ENCODE measurements at places on chromosomes 1 and 21.

GRCh38 chr1:53421208-53421607 is 38.0 kb upstream of the DMRTB1 start:
- no peak for DNase-seq

GRCh38 chr21:43879348-43880110 is 14.5 kb downstream of the AGPAT3 start:
- DNase-seq: no peak

DNA sequence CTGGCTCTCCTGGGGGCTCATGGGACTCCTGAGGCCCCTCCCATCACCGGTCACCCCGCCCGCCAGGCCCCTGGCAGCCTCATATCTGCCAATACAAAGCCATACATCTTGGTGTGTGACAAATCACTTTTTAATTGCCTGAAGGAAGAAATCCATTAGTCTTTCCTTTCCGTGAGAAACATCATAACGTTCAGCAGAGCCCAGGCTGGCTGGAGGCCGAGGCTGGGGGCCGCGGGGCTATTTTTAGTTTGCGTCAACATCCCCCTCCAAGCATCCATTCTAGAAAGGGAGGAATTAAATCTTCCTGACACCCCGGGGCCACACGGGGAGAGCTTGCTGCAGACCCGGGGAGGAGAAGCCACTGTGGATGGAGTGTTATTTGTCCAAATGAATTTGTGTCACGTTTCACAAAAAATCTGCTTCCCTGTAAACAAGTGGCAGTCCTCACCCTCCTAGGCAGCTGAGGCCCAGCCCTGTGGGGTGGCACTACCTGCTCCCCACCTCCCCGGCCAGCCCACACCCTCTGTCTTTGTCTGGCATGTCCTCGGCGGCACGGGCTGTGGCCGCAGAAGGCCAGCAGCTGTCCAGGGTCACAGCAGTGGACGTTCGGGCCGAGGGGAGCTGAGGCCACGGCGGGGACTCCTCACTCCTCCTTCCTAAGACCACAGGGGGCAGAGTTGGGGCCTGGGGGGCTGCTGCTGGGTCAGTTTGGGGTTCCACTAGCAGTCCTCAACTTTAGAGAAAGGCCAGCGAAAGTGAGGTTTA is 236.9 kb upstream of the VAMP3 start:
- no peak for DNase-seq

DNA sequence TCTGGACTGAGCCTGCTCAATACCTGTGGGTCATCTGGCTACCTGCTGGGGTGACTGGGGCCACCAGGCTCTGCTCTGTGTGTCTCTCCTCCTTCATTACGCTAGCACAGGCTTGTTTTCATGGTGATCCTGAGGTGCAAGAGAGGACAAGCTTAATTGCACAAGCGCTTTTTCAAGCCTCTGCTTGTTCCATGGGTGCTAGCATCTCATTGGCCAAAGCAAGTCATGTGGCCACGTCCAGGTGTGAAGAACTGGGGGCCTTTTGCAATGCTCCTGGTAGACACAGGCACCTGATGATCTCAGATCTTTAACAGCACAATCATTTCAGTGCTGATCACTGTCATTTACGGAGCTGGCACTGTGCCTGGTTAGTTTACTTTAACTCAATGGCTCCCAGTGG is 114.6 kb downstream of the KAZN start:
- DNase-seq: no peak

GRCh38 chr1:221449801-221450470 is 292.0 kb downstream of the DUSP10 start:
- DNase-seq: no peak

DNA sequence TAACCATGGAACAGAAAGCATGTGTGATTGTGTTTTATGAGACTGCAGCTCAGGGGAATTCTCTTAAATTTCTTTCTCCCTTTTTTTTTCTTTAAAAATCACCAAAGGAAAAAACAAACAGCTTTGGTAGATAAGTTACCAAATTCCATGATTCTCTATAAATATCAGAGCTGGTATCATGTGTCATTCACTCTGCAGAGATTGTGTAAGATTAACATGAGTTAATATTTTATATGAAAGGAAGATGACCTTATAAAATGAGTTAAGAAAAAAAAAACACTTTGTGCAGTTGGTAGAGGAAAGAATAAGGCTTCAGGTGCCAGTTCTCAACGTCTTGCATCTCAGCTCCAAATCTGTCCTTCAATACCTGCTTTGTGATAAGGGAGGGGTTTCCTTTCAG is 238.2 kb upstream of the MAP1LC3C start:
- DNase-seq: no peak

GRCh38 chr1:97163591-97164275 is 442.1 kb downstream of the PTBP2 start:
- DNase-seq: no peak

DNA sequence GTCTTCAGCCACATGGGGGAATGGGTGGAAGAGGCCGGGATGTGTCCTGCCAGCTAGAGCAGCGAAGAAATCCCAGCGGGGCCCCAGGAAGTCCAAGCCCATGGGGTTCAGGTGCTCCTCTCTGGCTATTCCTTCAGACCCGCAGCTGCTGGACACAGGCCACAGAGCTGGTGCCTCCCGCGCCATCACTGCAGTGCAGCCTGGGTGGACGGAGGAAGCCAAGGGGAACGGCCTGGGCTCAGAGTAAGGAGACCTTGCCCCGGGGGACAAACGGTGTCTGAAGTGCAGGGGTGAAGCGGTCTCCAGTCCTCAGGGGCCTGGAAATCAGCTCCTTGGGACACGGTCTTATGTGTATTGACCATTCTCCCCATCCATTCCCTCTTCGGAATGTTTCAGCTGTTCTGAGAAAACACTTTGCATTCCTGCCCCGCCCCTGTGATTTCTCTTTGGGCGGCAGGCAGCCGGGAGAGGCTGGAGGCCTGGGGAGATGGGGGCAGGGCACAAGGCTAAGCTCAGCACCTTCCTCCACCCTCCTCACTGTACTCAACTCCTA is 18.4 kb downstream of the MTHFR start:
- DNase-seq: no peak

DNA sequence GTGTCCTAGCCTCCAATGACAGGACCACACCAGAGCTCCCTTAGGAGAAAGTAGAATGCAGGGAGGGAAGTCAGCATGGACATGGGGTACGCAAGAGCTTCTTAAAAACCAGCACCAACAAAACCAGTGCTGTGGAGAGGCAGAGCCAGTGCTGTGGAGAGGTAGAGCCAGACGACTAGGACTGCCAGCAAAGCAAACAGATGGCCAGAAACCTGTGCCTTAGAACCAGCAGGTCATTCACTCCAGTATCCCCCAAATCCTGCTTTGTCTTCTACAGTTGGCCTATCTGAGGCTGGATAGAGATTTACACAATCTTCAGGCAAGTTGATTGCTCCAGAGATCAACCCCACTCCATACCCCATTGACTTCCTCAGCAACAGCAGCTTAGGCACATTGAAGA is 459.9 kb upstream of the CAMK1G start:
- no peak for DNase-seq

DNA sequence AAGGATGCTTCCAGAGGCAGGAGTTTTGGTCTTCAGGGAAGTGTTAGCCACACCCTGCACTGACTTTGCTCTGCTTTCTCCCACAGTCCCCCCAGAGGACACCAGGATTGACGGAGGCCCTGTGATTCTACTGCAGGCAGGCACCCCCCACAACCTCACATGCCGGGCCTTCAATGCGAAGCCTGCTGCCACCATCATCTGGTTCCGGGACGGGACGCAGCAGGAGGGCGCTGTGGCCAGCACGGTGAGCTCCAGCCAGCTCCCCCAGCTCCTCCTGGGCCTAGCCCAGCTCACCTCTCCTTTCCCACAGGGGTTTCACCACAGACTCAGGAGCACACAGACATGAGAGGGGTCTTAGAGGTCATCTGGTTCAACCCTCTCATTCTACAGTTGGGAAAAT is 90.9 kb downstream of the KIRREL1 start:
- DNase-seq: no peak

GRCh38 chr1:40877698-40878097 is 15.5 kb upstream of the CITED4 start:
- peak; percentile 32 for DNase-seq

GRCh38 chr1:107776900-107777663 is 187.9 kb downstream of the VAV3 start:
- no peak for DNase-seq

GRCh38 chr1:75430526-75430925 is 180.4 kb downstream of the SLC44A5 start:
- no peak for DNase-seq

DNA sequence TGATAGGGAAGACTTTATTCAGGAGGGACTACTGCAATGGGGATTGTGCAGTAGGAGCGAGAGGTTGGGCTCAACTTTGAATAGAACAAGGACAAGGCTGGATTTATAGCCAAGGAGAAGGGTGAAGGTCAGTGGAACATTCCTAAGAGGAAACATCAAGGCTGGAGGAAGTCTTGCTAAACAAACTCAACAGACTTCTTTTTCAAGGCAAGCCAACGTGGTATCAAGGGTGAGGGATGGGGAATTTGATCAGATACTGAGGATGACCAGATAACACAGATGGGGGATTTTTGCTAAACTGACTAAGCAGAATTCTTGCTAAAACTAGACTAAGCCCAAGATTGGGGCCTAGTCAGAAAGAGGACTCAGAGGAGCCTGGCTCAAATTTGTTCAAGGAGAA is 107.3 kb downstream of the DUSP10 start:
- no peak for DNase-seq

GRCh38 chr1:32247983-32248889 is 1.2 kb downstream of the FAM167B start:
- peak; percentile 66 for DNase-seq

Data from activated CD4-positive, alpha-beta T cell treated with anti-CD3 and anti-CD28 coated beads, Interleukin-2, amount 50 U/mL, for 4 hours (primary cell).